ENCODE measurements at places on chromosomes 13 and 19.

DNA sequence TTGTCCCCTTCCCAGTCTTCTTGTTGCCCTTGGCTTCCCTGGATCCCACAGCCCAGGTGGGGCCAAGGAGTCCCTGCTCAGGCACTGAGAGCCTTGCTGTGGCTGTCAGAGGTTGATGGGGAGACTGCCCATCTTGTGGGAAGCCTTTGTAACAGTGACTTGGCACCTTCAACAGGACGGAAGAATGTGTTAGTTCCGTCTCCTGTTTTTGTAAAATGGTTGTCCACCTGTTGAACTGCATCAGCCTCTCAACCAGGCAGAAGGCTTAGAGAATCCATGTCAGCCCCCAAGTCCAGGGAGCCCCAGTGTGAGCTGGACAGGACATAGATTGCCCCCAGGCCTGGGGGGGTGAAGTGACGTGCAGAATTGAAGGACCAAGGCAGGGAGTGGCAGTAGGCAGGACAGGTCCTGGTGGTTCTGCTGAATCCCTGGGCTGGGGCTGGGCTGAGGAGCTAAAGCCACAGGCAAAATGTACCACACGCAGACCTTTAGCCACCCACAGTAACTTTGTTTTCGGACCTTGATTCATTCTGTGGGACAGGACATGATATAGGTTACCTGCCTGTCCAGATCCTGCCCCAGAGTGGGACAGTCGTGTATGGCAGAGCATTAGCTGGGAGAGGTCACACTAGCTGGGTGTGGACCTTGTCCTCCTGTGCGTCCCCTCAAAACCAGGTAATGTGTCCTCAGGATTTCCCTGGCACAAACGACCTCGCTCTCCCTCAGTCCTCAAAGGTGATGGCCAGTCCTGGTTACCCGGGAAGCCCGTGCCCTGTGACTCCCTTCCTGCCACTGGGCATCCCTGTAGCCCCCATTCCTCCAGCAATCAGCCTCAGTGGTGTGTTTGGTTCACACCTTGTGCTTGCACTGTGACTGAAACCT, 47.0 kb downstream of the GATAD2A start:
- no peak for DNase-seq

- DNase-seq: no peak
Measured at GRCh38 chr13:59398127-59398526, 765.6 kb downstream of the DIAPH3 start.

- DNase-seq: no peak
Measured at GRCh38 chr13:37273836-37274235, 168.4 kb upstream of the CSNK1A1L start.

GRCh38 chr13:24725379-24725778, 38.6 kb upstream of the RNF17 start:
- no peak for DNase-seq

- DNase-seq: peak; percentile 68
Measured at GRCh38 chr19:5826531-5827341, 12.8 kb downstream of the FUT6 start.

- DNase-seq: no peak
Measured at GRCh38 chr19:47098608-47099007, 15.0 kb downstream of the ZC3H4 start.

DNA sequence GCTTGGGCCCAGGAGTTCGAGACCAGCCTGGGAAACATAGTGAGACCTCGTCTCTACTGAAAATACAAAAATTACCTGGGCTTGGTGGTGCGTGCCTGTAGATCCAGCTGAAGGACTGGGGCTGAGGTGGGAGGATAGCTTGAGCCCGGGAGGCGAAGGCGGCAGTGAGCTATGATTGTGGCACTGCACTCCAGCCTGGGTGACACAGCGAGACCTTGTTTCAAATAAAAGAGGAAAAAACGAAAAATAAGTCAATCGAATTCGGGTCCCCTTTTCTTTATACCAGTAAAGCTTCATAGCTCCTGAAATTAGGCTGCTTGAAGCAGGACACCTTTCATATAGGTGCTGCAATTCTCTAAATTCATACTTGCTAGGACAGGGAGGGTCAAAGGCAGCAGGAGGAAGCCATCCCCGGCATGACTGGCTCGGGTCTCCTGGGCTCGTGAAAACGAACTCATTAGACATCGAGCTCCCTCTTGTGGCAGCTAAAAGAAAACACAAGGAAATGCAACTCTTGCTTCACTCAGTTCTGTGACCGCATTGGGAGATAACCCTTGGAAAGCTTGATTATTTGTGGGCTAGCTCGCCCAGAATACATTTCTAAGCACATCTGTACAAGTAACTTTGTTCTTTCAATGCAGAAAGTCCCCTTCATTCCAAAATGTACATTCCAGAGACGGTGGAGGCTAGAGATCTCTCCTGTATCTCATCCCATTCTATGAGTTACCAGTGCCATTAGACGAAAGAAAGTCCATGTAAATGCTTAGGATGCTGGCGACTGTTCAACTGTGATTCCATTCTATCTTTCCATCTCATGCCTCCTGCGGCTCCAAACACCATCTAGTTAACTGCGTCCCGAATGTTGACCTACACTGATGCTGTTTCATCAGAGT, 16.8 kb downstream of the FPR2 start:
- peak; percentile 84 for DNase-seq

DNA sequence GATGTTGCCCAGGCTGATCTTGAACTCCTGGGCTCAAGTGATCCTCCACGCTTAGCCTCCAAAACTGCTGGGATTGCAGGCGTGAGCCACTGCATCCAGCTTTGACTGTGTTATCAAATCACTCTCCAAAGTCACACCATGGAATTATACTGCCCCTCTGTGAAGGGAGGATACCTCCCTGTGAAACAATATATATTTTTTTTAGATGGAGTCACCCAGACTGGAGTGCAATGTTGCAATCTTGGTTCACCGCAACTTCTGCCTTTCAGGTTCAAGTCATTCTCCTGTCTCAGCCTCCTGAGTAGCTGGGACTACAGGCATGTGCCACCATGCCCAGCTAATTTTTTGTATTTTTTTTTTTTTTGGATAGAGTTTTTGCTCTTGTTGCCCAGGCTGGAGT, 7.7 kb downstream of the TYK2 start:
- DNase-seq: no peak
